Mesothelial cell of epicardium (in vitro differentiated cells): ENCODE measurements at places on chromosomes 3 and 15.

DNA sequence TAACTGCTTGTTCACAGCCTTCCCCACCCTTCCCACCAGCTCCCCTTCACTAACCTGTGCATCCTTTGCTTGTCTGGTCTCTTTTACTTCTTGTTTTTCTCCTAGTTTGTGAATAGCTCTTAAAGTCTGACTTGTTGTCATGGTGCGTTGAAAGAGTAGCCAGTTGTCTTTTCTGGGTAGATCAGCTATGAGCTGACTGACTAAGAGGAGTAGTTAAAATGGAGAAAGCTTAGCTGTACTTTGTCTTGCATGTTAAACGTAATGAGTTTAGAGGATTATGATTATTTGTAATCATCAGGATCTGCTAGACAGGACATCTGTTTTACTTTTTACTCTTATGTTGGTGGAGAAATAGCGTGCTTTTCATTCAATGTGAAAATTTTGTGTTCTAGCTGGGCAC, 35.9 kb downstream of the ATP2C1 start:
- no peak for DNase-seq

- no peak for DNase-seq
These were observed 22.6 kb upstream of the MTMR10 start for GRCh38 chr15:31013863-31014607.

GRCh38 chr3:174955513-174956016, 96.4 kb downstream of the NAALADL2 start:
- DNase-seq = no peak

DNA sequence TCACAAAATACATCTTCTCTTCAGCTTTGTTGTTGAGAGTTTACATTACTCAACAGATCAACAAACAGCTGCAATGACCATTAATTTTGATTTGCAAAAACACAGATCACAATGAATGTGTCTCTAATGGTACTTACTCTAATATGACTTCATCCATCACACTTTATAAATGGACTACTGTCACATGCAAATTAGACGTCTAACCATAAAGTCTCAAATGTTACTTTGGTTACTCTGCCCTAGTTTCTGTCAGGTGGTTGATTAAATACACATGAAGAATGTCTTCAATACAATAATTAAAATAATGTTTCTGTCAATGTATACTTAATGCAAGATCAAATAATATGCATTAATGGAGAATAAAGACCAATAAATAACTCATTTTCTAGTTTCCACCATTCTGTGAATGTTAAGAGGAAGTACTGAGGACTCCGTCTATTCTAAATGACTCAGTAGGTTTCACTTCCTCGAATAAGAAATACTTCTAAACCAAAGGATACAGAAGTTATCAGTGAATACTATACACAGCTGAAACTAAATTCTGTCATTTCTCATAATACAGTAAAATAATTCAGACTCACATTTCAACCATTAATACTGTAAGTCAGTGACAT, 145.8 kb downstream of the CBLB start:
- no peak for DNase-seq

DNA sequence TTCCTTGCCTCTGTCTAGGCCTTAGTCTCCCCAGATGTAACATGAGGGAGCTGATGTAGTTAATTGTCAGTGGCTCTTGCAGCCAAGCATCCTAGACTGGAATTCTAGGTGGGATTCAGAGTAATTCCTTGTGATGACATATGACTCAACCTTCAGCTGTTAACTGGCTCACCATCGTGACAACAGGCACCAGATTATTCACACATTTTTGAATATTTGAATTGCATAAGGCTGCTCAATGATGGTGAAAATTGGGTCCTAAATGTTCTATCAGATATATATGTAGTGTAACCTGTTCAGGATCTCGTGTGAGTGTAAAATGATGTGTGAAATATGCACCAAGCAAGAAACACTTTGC, 405.1 kb downstream of the LPP start:
- DNase-seq = no peak

DNA sequence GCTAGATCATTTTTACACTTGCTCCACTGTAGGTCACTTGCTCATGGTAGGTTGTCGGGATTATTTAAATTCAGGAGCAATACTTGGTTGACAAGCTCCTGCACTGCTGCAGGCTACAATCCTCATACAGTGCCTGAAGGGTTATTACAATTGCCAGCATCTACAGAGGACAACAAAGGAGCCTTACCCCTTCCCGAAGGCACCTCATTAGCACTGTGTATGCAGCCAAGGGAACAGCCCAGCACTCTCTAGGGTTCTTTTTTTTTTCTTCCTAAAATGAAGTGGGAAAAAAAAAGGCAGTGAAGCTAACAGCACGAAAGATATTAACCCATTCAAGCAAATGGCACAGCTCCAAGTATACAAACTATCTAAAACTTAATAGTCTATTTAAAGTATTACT, 142.7 kb downstream of the ULK4 start:
- DNase-seq = no peak

DNA sequence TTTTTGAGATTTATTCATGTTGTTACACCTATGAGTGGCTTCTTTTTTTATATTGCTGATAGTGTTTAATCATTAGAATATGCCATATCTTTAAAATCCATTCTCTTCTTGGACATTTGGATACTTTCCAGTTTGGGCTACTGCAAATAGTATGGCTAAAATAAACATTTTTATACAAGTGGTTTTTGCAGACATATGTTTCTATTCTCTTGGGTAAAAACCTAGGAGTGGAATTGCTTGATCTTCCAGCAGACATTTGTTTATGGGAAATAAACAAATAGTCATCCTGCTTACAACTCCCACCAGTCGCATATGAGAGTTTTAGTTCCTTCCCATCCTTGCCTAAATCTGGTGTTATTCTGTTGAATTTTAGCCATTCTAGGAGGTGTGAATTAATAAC, 193.1 kb downstream of the ALCAM start:
- no peak for DNase-seq

GRCh38 chr3:28050885-28051284, 190.5 kb upstream of the CMC1 start:
- DNase-seq = no peak

GRCh38 chr15:51030649-51031316, 63.9 kb downstream of the TNFAIP8L3 start:
- DNase-seq = no peak

- no peak for DNase-seq
These were observed 47.5 kb downstream of the MINAR1 start for GRCh38 chr15:79479616-79480015.

GRCh38 chr3:14623569-14624051, 28.0 kb upstream of the CCDC174 start:
- DNase-seq = no peak

DNA sequence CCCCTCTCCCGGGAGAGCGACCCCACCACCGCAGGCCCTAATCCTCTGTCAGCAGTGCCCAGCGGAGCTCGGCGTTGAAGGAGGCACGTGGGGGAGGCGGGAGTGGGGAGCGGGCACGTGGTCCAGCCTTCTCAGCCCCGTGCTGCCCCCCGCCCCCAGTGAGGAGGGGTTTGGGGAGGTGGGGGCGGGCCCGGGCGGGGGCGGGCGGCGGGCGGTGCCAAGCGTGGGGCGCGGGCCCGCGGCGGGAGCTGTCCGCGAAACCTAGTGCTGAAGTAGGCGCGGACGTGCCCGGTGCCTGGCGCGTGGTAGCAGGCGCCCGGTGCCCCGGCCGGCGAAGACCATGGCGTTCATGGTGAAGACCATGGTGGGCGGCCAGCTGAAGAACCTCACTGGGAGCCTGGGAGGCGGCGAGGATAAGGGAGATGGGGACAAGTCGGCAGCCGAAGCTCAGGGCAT, at the start of gene CPLX3:
Gene CPLX3 (plus strand): TSS at position 264 of the 456 bp plus-strand sequence. CDS start 77 bp downstream, at position 341.
- DNase-seq = peak; percentile 47

- no peak for DNase-seq
These were observed 150.4 kb downstream of the LIPC start for GRCh38 chr15:58582160-58582559.

- no peak for DNase-seq
These were observed 51.7 kb downstream of the EIF4E3 start for GRCh38 chr3:71673486-71673885.

- no peak for DNase-seq
These were observed 32.2 kb upstream of the TAMM41 start for GRCh38 chr3:11878837-11879236.

DNA sequence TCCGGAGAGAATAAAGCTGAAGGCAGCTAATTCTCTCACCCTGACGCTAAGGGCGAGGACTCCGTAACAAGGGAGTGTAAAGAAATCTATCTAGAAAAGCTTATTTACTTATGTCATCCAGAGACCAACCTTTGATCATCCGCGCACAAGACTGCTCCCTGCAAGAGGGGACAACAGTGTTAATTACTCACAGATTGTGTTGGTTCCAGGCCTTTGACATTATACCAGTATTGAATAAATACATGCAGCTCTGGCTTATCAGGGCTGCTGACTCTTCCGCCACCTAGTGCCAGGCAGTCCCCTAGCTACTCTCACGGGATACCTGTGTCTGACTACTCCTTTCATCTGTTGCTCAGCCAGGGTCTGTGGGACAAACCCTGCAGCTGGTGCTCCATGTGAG, 211.7 kb downstream of the DTWD1 start:
- DNase-seq = no peak

DNA sequence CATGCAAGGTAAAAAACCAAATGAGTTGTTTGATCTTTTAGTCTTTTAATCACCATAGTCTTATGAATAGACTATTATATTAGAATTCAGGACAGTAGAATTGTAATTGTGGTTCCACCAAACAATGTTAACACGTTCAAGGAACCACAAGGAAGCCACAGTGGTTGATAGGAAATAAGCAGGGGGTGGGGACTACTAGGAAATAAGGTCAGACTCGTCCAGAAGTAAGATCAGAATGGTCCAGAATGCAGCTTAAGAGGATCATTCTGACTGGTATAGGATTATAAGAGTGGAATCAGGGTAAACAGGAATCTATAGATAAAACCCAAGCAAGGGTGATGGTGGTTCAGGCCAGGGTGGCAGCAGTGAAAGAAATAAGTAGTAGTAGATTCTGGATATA, 7.5 kb downstream of the MYNN start:
- no peak for DNase-seq

GRCh38 chr15:90047956-90048575, 46.9 kb downstream of the ZNF710 start:
- DNase-seq = no peak

DNA sequence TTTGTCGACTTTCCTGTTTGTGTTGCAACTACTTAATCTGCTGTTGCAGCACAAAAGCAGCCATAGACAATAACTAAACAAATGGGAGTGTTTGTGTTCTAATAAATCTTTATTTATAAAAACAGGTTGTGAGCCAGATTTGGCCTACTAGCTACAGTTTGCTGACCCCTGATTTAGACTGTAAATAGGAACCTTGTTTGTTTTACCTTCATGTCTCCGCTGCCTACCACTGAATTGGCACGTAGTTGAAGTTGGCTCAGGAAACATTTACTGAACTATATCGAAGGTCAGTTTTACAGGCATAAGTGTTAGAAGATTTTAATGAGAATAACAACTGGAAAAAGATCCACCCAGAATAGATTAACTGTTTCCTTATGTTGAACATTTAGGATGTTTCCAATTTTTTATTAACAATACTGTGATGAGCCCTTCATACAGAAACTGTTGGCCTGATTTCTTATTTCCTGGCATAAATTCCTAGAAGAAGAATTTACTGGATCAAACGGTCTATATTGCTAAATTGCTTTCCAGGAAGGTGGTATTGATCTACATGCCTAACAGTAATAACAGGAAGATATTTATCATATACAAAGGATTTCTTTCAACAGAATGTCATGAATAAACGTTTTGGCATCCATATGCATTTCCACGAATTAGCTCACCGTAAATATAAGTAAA, 156.2 kb upstream of the NR2E3 start:
- no peak for DNase-seq

GRCh38 chr3:131174752-131175151, 148.1 kb downstream of the NEK11 start:
- no peak for DNase-seq

- DNase-seq = no peak
These were observed 2.2 kb upstream of the PGPEP1L start for GRCh38 chr15:99009741-99010330.

DNA sequence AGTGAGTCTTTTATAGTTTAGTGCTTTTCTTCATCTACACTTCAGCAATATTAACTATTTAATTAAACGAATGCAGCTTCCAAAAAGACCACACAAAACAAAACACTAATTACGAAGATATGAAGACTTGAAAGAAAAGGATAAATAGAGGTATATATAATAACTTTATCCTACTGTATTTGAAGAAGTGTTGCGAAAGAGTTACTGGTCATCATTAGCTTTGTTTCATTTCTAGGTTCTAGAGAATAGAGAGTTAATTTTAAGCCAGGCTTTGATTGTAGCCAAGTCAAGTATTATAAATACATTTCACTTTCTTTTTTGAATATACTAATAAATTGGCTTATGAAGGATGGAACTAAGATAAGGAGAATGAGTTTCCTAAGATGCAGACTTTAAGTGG, 416.8 kb upstream of the GBE1 start:
- DNase-seq = no peak

- no peak for DNase-seq
These were observed 1.1 kb downstream of the FAH start for GRCh38 chr15:80153900-80154299.

DNA sequence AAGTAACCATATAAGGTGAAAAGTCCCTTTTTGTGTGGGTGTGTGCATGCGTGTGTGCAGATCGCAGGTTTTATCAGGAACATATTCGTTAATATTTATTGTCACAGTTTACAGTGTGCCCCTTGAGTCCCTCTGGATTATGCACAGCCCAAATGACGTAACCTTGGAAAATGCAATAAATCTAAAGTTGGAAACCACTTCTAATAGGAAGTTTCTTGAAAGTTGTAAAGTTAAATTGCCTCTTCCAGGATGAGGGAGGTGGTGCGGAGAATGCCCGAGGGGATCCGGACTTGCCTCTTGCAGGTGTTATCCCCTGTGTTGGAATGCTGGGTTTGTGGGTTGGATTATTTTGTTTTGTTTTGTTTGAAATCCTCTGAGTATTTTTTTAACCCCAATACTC, 143.3 kb downstream of the CMSS1 start:
- DNase-seq = peak; percentile 40

DNA sequence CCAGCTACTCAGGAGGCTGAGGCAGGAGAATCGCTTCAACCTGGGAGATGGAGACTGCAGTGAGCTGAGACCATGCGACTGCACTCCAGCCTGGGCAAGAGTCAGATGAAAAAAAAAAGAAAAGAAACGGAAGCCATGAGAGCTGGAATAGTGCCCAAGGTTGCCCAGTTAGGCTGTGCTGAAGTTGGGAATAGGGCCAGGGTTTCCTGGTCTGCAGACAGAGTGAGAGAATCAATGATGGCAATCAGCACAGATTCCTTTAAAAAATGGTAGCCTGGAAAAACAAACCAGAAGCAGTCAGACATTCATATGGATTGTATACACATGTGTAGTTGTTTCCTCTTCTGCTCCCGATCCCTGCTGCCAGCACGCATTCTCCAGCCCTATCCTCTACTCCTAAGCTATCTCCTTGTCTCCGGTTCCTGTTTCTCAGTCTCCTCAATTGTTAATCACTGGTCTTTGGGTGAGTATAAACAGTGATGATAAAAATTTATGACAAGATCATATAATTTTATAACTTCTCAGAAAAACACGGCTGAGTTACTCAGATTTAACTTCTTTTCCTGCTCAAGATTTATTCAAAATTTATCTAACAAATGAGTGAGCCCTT, 316.2 kb upstream of the UMPS start:
- no peak for DNase-seq
